ENCODE measurements at places on chromosomes 1 and 21. TPM values are rescaled to one million over a fixed set of nuclear protein-coding genes. Genes with fewer than 3 reads are reported as not detected.
A peak's percentile ranks its signal among the peaks of the same experiment; 100 is the strongest.

Gene OR6K3
- 0.09 TPM for total RNA-seq

Gene NPPA
- total RNA-seq: not detected

Gene FMO2
- total RNA-seq: 44.8 TPM

Gene SIM2
- not detected for total RNA-seq

DNA sequence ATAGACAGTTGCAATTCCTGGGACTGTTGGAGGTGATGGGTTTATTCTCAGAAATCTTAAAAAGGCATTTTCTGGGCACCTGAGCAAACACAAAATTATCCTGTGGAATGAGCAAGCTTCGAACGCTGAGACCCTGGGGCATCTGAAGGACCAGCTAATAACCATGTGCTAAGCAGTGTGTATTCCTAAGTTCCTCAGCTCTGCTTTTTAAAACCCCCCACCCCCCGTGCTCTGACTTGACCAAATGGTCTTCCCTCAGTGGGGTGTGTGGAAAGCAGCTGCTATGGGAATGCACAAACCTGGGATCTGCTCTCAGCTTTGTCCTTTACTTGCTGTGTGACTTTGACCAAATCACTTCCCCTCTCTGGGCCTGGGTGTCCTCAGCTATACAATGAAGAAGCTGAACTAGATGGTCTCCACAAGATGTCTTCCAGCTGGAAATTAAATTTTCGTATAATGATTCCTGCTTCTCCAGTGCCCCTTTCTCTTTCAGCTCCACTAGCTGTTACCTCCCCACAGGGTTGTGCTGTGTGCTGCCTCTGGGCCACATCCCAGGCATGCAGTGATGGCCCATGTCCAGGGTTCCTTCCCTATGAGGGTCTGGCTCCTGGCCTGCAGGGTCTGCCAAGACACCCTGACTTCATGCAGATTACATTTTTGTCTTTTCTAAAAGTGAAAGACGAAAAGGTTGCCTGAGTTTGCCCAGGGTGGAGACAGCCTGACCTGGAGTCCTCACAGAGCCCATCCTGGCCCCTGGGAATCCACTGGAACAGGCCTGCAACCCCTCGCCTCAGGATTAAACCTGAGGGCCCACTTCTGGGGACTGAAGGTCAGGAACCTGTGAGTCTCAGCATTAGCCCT is 14.9 kb upstream of the CD247 start:
- H3K27ac ChIP-seq: no peak overlapping the region
- no peaks in the 10 kb centered on the region for H3K36me3 ChIP-seq
- no peaks in the 10 kb centered on the region for H3K4me1 ChIP-seq
- no peak for DNase-seq

GRCh38 chr1:43582162-43582566 is 51.5 kb downstream of the PTPRF start:
- H3K36me3 ChIP-seq: peaks cover 9% of the 10 kb centered on the region
- no peak overlapping the region for H3K4me3 ChIP-seq
- H3K27me3 ChIP-seq: no peaks in the 10 kb centered on the region
- no peaks in the 10 kb centered on the region for H3K4me1 ChIP-seq
- no peak overlapping the region for H3K27ac ChIP-seq
- no peak for DNase-seq

GRCh38 chr1:35585281-35585680 is 12.2 kb downstream of the TFAP2E start:
- H3K27me3 ChIP-seq: no peaks in the 10 kb centered on the region
- DNase-seq: no peak
- no peak overlapping the region for H3K27ac ChIP-seq
- H3K36me3 ChIP-seq: peaks cover 1% of the 10 kb centered on the region
- no peaks in the 10 kb centered on the region for H3K4me1 ChIP-seq

DNA sequence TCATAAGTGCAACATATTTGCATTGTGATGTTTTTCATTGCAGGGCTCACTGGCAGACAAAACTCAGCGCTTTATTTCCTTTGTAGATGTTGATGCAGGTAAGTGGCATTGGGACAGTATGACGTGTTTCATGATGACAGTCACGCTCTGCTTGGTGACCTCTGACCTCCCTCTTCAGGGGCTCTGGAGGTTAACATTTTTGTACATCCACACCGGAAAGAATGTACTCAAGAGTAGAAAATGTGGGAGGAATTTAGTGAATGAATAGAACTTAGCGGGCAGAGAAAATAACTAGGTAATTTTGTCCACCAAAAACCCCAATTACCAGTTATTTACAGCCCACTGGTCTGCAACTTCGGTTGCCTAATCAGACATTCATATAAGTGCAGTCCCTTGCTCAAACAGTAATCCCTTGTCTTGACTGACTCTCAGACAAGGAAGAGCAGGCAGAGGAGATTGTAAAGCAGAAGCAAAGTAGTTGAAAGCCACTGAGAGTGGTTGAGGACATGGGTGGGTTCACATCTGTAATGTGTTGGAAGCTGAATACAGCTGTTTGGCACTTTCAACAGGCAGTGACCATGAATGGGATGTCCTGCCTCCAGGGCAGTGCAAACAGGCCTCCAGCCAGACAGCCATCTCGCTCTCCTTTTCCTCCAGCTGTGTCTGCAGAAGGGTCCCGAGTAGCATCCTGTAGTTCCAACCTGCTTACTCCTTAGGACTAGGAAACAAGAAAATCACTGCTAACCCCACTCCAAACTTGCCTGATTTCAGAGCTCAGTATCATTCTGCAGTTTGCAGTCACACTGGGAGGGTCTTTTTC is 188.9 kb downstream of the NRIP1 start:
- H3K4me3 ChIP-seq: no peak overlapping the region
- H3K27me3 ChIP-seq: no peaks in the 10 kb centered on the region
- no peak overlapping the region for H3K27ac ChIP-seq
- peaks cover 6% of the 10 kb centered on the region for H3K4me1 ChIP-seq

DNA sequence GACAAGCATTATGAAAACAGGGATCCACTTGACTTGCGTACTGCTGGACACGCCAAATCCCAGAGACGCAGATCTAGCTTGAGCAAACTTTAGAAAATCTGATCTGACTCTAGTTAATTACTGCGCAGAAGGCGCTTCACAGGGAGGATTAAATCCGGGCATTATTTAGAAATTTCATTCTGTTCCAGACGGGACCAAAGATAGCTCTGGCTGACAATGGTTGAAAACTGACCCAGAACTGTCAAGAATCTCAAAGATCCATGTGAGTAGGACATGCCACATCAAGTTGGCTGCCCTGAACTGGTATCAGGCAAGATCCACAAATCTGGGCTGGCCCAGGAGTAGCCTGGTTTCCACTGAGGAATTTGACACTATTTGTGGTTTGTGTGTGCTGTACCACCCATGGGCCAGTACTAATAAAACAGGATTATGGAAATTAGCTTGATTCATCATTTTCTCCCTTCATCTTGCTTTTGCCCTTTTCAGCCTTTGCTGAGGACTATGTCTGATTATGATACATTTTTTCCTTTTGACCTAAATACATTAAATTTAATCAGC is 171.0 kb downstream of the VAV3 start:
- no peak for DNase-seq
- no peaks in the 10 kb centered on the region for H3K4me1 ChIP-seq
- no peak overlapping the region for H3K27ac ChIP-seq
- no peak overlapping the region for H3K4me3 ChIP-seq
- H3K27me3 ChIP-seq: no peaks in the 10 kb centered on the region

GRCh38 chr1:24566236-24566867 is 10.5 kb downstream of the NCMAP start:
- no peaks in the 10 kb centered on the region for H3K4me1 ChIP-seq
- H3K4me3 ChIP-seq: no peak overlapping the region
- H3K36me3 ChIP-seq: no peaks in the 10 kb centered on the region
- no peak for DNase-seq
- no peak overlapping the region for H3K27ac ChIP-seq
- no peaks in the 10 kb centered on the region for H3K27me3 ChIP-seq

DNA sequence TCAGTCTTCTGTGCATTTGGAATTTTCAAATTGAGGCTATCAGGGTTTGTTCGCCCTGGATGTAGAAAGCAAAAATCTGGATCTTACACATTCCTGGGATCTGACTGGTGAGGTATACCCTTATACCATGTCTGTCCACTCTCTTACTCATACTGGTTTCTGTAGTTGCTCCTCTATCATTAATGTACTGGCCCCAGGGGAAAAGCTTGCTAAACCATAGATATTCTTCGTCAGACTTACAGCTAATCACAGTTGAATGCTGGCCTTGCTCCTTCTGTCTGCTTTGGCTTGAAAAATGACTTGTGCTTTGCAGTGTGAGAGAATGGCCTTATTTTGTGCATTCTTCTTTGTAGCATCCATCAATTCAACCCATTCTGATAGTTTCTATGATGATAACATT is 30.5 kb downstream of the TBCE start:
- H3K4me1 ChIP-seq: no peaks in the 10 kb centered on the region
- DNase-seq: no peak
- H3K4me3 ChIP-seq: no peak overlapping the region
- H3K27me3 ChIP-seq: no peaks in the 10 kb centered on the region

DNA sequence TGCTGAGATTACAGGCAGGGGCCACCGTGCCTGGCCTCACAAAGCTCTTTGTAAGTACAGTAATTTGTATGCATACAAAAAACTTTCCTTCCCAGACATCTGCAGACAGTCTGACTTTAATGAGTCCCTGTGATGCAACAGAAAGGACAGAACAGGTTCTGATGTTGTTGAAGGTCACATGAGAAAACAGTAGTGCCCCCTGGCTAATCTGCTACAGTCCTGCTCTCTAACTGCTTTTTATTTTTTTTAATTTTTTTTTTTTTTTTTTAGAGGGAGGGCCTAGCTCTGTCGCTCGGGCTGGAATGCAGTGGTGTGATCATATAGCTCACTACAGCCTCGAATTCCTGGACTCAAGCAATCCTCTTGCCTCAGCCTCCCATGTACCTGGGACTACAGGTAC is 36.7 kb downstream of the ACBD3 start:
- H3K4me1 ChIP-seq: no peaks in the 10 kb centered on the region
- no peak for DNase-seq
- no peak overlapping the region for H3K27ac ChIP-seq
- H3K36me3 ChIP-seq: peaks cover 49% of the 10 kb centered on the region
- H3K4me3 ChIP-seq: no peak overlapping the region

DNA sequence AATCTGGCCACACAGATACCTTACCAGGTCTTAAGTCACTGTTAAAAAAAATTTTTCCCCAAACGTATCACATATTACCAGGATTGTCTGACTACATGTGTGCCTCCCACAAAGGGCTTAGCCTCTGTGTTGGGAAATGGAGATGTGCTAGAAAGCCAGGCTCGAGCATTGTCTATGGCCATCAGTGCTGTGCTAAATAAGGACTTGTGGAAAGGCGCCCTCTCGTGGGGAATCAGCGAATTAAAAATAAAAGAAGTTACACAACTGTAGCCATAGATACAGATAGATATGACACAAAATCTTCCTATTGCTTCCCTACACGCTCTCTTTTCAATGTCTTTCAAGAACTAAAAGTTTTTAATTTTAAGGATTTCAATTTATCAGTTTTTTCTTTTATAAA is 47.5 kb upstream of the CRNN start:
- no peak overlapping the region for H3K27ac ChIP-seq
- peak; percentile 54 for DNase-seq
- no peaks in the 10 kb centered on the region for H3K4me1 ChIP-seq
- no peaks in the 10 kb centered on the region for H3K36me3 ChIP-seq
- H3K27me3 ChIP-seq: no peaks in the 10 kb centered on the region

- no peaks in the 10 kb centered on the region for H3K36me3 ChIP-seq
- no peak overlapping the region for H3K27ac ChIP-seq
- no peaks in the 10 kb centered on the region for H3K27me3 ChIP-seq
- H3K4me3 ChIP-seq: no peak overlapping the region
These were observed 100.5 kb downstream of the GIPC2 start for GRCh38 chr1:78146205-78146771.

GRCh38 chr1:243507672-243508302 is 251.9 kb downstream of the SDCCAG8 start:
- no peaks in the 10 kb centered on the region for H3K4me1 ChIP-seq
- H3K36me3 ChIP-seq: peaks cover 10% of the 10 kb centered on the region
- DNase-seq: no peak
- no peak overlapping the region for H3K27ac ChIP-seq
- H3K4me3 ChIP-seq: no peak overlapping the region

DNA sequence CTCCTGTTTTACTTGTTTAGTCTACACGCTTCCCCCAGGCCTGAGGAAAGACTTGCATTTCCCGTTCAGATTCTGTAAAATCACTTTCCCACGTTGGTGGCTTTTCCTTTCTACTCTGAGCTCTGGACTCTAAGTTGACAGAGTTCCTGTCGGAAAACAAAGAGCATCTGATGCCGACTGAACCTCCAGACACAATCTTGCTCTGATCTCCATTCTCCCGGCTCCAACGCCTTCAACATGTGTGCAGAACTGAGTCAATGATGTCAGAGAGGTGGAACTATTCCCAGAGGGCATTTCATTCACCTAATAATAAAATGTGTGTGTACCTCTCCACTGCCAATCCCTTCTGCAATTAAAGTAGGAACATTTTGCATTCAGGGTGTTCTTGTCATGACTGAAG is 147.7 kb downstream of the MIS18A start:
- no peak overlapping the region for H3K4me3 ChIP-seq
- H3K36me3 ChIP-seq: no peaks in the 10 kb centered on the region
- no peak for DNase-seq

GRCh38 chr1:16393570-16394521 is 26.8 kb downstream of the SZRD1 start:
- no peak for DNase-seq
- peaks cover 9% of the 10 kb centered on the region for H3K36me3 ChIP-seq
- no peaks in the 10 kb centered on the region for H3K4me1 ChIP-seq
- H3K27me3 ChIP-seq: no peaks in the 10 kb centered on the region
- H3K4me3 ChIP-seq: no peak overlapping the region
